ENCODE measurements at places on chromosomes 3 and 15. TPM values are rescaled to one million over a fixed set of nuclear protein-coding genes. Genes with fewer than 3 reads are reported as not detected.

DNA sequence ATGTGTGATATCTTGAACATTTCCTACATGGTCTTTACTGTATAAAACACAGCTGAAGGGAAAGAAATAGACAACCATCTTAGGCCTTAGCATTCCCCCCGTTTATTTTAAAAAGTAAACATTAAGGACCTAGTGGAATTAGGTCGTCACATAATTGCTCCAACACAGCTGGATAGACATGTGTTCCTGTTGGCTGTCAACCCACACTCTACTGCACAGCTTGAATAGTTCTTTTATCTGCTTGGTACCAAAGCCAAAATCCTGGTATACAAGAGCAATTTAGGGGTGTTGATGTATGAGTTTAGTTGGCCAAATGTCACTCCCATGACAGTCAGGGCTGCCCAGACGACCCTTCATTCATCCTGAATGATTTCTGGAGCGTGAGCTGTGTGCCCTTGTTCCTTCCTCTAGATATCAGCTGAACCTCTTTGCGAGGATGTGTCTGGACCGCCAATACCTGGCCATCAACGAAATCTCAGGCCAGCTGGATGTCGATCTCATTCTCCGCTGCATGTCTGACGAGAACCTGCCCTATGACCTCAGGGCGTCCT is 179.7 kb downstream of the ITPR1 start:
- no peak for DNase-seq

- DNase-seq = no peak
Observed at GRCh38 chr3:23567917-23568316, 237.8 kb upstream of the UBE2E1 start.

DNA sequence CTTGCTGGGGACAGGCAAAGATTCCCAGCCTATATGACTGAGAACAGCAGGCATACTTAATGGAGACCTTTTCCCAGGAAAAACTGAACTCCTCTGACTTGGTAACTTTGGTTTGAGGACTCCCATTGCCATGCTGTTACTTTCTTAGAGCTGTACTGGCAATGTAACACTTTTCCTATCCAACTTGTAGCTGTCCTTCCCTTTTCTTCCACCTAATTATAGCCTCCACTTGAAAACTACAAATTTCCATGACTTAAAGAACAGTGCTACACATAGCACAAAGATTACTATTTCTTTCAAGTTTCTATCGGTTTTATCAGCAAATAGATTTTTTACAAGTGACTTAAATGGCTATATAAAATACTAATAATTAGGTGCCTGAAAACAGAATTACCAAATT is 116.9 kb downstream of the GSK3B start:
- DNase-seq = no peak

The DNAJC17 gene
- total RNA-seq = 43.1 TPM

DNA sequence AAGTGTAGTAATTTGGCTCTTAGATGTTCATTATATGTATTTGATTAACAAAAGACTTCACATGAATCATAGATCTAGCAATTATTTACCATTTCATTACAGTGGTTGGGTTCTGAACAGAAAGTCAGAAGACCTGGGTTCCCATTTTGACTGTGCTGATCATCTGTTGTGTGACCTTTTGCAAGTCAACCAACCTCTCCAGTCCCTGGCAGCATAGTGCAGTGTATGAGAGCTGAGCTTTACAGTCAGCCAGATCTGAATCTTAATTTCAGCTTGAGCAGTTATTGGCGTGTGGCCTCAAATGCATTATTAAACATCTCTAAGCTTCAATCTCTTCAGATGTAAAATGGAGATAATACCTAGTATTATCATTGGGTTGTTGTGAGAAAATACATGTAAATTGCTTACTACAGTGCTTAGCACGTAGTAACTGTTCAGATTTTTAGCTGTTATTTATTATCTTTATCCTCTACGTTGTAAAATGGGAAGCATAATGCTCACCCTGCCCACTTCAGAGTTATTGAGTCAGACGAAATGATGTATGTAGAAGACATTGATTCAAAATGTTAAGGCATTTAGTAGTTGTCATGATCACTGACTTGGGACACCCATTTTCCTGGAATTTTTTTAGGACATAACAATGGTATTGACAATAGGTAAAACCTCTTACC is 104.0 kb downstream of the KLHL25 start:
- DNase-seq = no peak

The EXD1 gene
- not detected for total RNA-seq

The FANCD2OS gene
- total RNA-seq = not detected

GRCh38 chr15:41511331-41511898 is 2.2 kb downstream of the LTK start:
- no peak for DNase-seq

- DNase-seq = no peak
Observed at GRCh38 chr3:38121451-38121831, 15.5 kb downstream of the ACAA1 start.

DNA sequence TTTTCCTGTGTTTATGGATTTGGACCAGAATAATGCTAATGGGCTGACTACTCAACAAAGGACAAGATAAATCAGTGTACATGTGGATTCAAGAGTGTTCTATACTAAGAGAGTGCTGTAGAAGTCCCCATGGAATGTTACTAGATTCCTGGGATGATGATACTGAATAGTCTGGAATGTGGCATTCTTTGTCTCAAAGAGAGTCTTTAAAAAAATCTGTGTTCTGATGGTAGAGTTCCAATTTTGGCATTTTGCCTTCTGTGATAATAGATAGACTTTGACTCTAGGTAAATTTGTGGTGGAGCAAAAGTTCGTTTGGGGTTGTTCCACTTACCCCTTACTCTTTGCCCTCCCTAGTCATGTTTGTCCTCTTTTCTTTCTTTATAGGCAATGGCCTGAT is 43.7 kb downstream of the NMD3 start:
- DNase-seq = no peak

- no peak for DNase-seq
Observed at GRCh38 chr15:93649691-93650235, 560.8 kb upstream of the RGMA start.

The VIPR1 gene
- total RNA-seq = 3.6 TPM

GRCh38 chr3:115651599-115651998 is 28.3 kb downstream of the GAP43 start:
- DNase-seq = no peak

The DOCK3 gene
- 0.07 TPM for total RNA-seq

GRCh38 chr3:145704020-145704419 is 457.0 kb downstream of the PLOD2 start:
- DNase-seq = no peak

The GASK1A gene
- total RNA-seq = not detected

DNA sequence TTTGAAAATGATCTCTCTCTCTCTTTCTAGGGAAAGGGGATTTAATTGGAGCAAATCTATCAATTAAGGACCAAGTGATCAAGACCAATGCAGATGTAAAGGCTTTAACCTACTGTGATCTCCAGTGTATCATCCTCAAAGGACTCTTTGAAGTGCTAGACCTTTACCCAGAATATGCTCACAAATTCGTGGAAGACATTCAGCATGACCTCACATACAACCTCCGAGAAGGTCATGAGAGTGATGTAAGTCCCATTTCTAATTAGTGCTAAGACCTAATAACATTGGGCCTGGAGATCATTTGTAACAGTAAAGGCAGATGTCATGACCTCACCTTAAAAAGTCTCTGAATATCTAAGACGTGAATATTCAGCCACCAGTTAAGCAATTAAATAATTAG is 308.4 kb downstream of the KCNH8 start:
- DNase-seq = no peak

The ANKRD63 gene
- total RNA-seq = 0.32 TPM

DNA sequence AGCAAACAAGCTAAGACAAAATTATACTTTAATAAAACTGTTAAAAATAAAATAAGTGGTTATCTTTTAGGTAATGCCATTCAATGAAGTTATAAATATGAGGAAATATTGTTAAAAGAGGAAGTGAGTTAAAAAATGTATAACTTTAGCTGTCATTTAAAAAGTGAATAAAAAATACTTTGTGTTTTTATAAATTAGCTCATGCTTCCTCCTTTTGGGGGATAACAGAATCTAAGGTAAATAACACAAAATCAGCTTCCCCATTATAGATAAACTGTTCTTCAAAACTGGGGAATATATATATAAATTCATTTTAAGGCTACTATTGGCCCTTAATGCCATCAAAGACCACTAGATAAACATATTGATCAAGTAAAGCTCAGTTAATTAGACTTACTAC is 113.7 kb upstream of the AADACL2 start:
- DNase-seq = no peak

DNA sequence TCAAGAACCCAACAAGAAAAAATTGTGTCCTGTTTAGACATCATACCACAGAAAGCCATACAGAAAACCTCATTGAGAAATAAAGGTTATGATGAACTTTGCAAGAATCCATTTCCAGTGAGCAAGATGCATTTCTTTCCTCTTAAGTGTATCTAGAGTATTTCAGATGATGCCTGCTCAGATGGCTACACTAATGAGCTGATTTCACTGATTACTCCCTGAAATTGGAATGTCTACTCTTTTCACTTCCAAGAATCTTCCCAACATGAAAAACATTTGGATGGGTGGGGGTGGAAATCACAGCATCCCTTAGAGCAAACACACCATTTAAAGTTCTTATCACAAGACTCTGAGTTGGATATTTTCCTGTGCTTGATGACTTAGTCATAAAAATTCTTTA is 41.4 kb upstream of the IL12A start:
- no peak for DNase-seq

The PLSCR2 gene
- total RNA-seq = not detected

DNA sequence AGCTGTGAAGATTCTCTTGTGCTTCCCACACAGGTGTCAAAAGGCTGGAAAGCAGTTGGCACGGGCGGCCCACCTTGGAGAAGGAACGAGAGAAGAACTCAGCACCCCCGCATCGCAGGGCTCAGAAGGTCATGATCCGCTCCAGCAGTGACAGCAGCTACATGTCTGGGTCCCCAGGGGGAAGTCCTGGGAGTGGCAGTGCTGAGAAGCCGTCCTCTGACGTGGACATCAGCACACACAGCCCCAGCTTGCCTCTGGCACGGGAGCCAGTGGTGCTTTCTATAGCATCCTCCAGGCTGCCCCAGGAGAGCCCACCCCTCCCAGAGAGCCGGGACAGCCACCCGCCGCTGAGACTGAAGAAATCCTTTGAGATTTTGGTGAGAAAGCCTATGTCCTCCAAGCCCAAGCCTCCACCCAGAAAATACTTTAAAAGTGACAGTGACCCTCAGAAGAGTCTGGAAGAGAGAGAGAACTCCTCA is 31.4 kb downstream of the STARD5 start:
- DNase-seq = peak; percentile 73

DNA sequence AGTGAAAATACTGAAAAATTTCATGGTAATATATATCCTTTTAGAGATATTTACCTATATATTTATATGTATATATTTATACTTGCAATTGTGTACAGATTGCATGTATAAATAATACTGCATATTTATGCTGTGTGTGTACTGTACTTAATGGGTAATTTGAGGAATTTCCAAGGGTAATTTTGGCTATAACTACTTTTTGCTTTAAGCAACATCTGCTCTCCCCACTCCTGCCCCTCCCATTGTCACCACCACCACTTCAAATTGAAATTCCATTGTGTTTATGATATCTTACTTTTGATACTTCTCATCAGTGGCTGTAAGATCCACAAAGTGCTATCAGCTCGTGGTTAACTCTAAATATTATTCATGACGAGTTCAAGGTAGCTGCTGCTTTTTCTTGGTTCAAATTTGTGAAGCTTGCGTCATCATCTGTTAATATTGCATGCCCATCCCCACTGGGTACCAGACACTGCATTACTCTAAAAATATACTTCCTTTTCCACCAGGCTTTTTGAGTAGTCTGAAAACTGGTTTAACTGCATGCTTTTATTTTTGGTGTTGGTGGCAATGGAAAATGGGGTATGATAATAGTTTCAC is 91.7 kb upstream of the MITF start:
- no peak for DNase-seq

- no peak for DNase-seq
Observed at GRCh38 chr3:44992555-44993470, 16.8 kb downstream of the EXOSC7 start.

- DNase-seq = no peak
Observed at GRCh38 chr3:12352755-12353154, 63.9 kb downstream of the PPARG start.

The ZNF660 gene
- 5.2 TPM for total RNA-seq

The BFSP2 gene
- total RNA-seq = 1.3 TPM

DNA sequence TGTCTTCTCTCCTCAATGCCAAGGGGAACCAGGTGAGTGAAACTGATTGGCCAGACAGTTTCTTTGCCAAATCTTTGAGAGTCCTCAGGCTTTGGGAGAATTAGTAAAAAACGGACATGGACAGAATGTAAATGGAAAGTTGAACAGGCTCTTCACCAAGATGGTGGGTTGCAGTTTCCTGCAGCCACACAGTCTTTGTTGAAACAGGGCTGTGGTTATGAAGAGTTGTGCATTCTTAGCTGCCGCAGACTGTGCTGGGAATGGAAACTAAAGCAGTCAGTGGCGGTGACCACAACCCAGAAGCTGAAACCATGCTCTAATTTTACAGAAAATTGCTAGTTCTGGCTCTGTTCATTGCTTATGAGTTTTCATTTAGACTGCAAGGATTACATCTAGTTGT is 42.1 kb upstream of the TASOR start:
- no peak for DNase-seq

DNA sequence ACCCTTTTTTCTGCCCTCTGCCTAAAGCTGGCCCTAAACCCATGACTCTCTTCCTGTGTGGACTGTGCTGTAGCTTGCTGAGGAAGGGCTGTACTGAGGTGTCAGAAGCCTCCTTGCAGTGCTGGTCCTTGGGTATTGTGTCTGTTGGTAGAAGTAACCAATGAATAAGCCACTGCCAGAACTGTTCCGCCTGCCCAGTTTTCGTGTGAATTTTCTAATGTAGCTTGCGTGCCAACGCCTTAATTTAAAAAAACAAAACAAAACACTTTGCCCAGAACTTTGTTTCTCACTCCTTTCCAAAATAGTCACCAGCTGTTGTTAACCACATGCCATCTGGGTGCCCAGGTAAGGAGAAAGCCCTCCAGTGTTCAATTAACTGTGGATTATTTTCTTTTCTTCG is 101.9 kb downstream of the KLHL25 start:
- no peak for DNase-seq

GRCh38 chr3:136984837-136985236 is 27.1 kb downstream of the IL20RB start:
- DNase-seq = no peak

The SLC12A1 gene
- not detected for total RNA-seq

The TGM5 gene
- total RNA-seq = 0.17 TPM

The OR5H14 gene
- not detected for total RNA-seq
